Lung microvascular endothelial cell (primary cell): ENCODE measurements at places on chromosomes 3 and 15.

DNA sequence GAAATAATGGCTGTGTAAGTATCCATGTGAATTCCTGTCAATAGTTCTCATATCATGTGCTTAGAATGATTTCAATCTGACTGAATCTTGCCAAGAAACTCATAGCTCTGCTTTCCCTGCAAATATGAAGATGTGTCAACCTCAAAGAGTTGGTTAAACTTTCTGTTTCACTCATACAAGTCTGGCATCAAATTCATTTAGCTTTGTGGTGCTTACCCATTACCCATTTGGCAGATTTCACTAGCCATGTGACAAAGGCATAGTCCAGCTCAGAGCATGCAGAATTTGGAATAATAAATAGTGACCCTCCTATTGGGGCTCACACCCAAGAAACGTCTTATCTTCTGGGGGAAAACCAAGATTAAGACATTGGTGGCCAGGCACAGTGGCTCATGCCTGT is 256.6 kb upstream of the TPRG1 start:
- no peak for DNase-seq

DNA sequence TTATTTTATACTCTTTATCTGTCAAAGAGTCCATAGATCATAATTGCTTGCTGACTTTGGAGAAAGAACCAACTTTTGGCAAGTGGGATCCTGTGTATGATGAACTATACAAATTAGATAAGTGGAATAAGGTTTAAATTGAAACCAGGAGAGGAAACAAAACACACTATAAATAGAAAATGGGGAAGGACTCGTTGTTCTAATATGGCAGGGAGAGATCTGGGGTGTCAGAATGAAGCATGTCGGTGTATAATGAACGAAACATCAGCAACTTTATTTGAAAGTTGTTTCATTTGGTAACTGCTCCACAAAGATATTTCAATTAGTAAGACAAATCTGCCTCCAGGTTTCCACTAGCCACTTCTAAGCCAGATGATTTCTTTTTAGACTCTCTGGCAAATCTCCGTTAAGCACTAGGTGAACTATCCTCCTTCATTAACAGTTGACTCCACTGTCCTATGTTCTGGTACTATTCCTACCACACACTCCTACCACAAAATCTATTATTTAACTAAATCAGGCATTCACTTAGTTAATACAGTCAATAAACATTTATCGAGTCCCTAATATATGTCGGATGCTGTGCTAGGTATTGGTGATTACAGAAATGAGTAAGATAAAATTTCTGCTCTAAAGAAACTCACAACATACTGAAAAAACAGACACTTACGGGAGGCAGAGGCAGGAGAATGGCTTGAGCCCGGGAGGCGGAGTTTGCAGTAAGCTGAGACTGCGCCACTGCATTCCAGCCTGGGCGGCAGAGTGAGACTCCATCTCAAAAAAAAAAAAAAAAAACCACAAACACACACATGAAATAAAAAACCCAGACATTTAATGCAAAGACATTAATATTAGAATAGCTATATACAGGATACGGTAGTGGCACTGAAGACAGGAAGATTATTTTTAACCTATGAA is 20.1 kb downstream of the SLC15A2 start:
- no peak for DNase-seq

- DNase-seq: no peak
These were observed 63.6 kb upstream of the MEF2A start for GRCh38 chr15:99502182-99502581.

DNA sequence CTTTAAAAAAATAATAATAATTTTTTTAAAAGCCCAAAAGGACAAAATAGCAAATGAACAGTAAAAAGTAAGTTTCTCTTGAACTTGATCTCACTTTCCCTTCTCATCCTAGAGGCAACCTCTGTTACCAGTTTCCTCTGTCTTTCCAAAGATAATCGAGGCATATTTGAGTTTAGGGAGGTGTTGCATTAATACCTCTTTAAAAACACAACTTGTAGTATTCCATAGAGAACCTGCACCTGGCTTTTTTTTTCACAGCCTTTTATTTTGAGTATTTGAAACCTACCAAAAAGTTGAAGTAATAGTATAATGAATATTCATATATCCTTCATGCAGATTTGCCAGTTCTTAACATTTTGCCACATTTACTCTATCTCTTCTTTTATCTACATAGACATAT is 9.1 kb downstream of the CSK start:
- no peak for DNase-seq
